Colonic mucosa (tissue), 4 donors: ENCODE measurements at places on chromosomes 13 and 19. TPM values are rescaled to one million over a fixed set of nuclear protein-coding genes. Genes with fewer than 3 reads are reported as not detected.

Gene THSD8
- 6.5 TPM for total RNA-seq

Gene F2RL3
- 0.98 TPM for total RNA-seq

GRCh38 chr13:72889495-72889894, 107.6 kb downstream of the PIBF1 start:
- DNase-seq, result no peak
- no peaks in the 10 kb centered on the region for H3K27me3 ChIP-seq
- H3K27ac ChIP-seq, result no peak overlapping the region
- H3K36me3 ChIP-seq, result no peaks in the 10 kb centered on the region

DNA sequence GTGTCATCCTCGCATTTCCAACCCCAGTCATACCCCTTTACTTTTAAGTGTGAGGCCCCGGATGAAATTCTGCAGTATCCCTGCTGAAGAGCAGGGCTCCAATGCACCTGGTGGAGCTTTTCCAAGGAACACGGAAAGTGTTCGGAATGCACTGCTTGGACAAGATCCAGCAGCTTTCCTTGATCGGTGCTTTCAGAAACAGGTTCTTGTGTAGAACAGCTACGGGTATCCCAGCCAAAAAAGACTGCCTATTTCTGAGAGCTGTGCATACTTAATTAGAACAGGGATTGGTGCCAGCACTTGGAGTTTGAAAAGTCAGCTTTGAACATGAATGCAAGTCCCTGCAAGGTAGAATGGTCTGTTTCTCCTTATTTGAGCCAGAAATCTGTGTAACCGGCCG, 87.2 kb upstream of the C1QTNF9B start:
- no peak overlapping the region for H3K27ac ChIP-seq
- H3K4me1 ChIP-seq, result no peaks in the 10 kb centered on the region
- DNase-seq, result no peak
- H3K27me3 ChIP-seq, result no peaks in the 10 kb centered on the region
- no peak overlapping the region for H3K4me3 ChIP-seq

Gene GNA15
- total RNA-seq, result 6.6 TPM

- no peaks in the 10 kb centered on the region for H3K4me1 ChIP-seq
- no peak overlapping the region for H3K27ac ChIP-seq
- no peaks in the 10 kb centered on the region for H3K27me3 ChIP-seq
Observed at GRCh38 chr19:44572581-44572900, 40.8 kb upstream of the IGSF23 start.

DNA sequence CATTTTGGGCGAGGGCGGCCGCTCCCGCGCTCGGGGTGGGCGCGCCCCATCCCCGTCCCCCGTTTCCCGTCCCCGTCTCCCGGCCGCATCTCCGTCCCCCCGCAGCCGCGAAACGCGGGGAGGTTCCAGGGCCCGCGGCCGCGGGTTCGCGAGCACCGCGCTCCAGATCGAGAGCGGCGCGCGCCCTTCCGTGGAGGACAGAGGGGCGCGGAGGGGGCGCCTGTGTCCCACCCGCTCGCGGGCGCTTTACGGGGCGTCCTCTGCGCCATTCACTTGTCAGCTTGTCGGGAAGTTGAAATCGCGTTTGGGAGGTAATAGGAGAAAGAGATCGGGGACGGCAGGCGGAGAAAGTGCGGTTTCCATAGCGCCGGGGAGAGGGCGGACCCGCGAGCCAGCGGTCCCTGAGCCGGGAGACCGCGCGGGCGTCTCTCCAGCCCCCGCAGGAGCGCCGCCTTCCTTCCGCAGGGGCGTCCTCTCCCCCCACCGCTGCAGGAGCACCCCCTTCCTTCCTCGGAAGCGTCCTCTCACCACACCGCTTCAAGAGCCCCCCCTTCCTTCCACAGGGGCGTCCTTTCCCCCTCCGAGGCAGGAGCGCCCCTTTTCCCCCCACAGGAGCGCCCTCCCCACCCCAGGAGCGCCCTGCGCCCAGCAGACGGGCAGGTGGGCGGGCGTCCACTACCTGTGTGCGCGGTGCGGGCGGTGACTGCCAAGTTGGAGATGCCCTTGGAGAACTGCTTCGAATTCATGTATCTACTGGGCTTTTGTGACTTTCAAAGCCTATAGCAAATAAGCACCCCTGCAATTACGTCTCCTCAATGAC, 962 bp upstream of the IRS2 start:
- H3K27me3 ChIP-seq, result no peaks in the 10 kb centered on the region
- peak overlapping the region; percentile 85 for H3K4me3 ChIP-seq
- DNase-seq, result peak; percentile 45
- peak overlapping the region; percentile 67 for H3K27ac ChIP-seq
- H3K36me3 ChIP-seq, result no peaks in the 10 kb centered on the region

DNA sequence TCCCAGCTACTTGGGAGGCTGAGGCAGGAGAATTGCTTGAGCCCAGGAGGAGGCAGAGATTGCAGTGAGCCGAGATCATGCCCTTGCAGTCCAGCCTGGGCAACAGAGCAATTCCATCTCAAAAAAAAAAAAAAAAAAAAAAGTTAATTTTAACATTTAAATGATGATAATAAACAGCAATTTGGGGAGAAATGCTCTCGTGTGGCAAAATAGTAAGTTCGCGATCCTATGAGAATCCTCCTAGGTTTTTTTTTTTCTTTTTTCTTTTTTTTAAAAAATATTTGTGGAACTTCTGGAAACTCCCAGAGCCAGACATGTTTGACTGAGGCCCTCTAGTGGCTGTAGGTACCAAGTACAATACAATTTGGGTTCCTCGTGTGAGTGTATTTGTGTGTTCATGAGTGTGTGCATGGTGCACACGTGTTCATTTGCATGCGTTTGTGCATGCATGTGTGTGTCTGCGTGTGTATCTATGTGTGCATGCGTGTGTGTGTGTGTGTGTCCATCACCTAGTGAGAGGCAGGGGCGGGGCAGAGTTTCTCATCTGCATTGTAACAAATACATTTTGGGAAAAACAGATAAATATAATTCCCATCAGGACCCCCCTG, 31.2 kb downstream of the TMPRSS9 start:
- no peaks in the 10 kb centered on the region for H3K4me1 ChIP-seq
- DNase-seq, result peak; percentile 48
- H3K4me3 ChIP-seq, result no peak overlapping the region
- H3K27ac ChIP-seq, result no peak overlapping the region
- no peaks in the 10 kb centered on the region for H3K27me3 ChIP-seq

Gene TGFB1
- total RNA-seq, result 14.6 TPM
